ENCODE measurements at places on chromosomes 13 and 19. TPM values are rescaled to one million over a fixed set of nuclear protein-coding genes. Genes with fewer than 3 reads are reported as not detected.

The C2CD4C gene
- not detected for total RNA-seq

The NOVA2 gene
- not detected for total RNA-seq

The ANGPTL8 gene
- not detected for total RNA-seq

The THSD8 gene
- total RNA-seq: not detected

The APOC1 gene
- total RNA-seq: 2.8 TPM

The ARHGAP45 gene
- 1.5 TPM for total RNA-seq

The CYP2F1 gene
- not detected for total RNA-seq

The RASAL3 gene
- not detected for total RNA-seq

The HSD11B1L gene
- 7.9 TPM for total RNA-seq

The EFNB2 gene
- total RNA-seq: 29.5 TPM

The SMIM17 gene
- not detected for total RNA-seq

The ZNF865 gene
- total RNA-seq: 1.4 TPM

The IGFL3 gene
- not detected for total RNA-seq

The KLK12 gene
- not detected for total RNA-seq

The BRME1 gene
- total RNA-seq: 1.00 TPM

The PALM3 gene
- total RNA-seq: not detected

The OR4F17 gene
- total RNA-seq: not detected

The ZNF99 gene
- not detected for total RNA-seq

The TRAPPC6A gene
- total RNA-seq: 16.7 TPM

The KDELR1 gene
- 54.6 TPM for total RNA-seq

The PCP2 gene
- total RNA-seq: not detected

The GIPR gene
- total RNA-seq: not detected

The RETN gene
- total RNA-seq: not detected

The ACER1 gene
- not detected for total RNA-seq

The CYP4F11 gene
- not detected for total RNA-seq

The RBM42 gene
- 60.6 TPM for total RNA-seq

The ICAM4 gene
- 0.36 TPM for total RNA-seq

The KRTDAP gene
- not detected for total RNA-seq

The HPN gene
- 0.73 TPM for total RNA-seq

The KIRREL2 gene
- total RNA-seq: 0.33 TPM

The ZNF506 gene
- 11.0 TPM for total RNA-seq

The TMEM86B gene
- total RNA-seq: 1.4 TPM

The CARM1 gene
- 38.9 TPM for total RNA-seq

The LIPE gene
- total RNA-seq: 14.0 TPM

The BEST2 gene
- total RNA-seq: not detected

The GPR12 gene
- total RNA-seq: not detected

The CGB3 gene
- not detected for total RNA-seq

The ZNF284 gene
- total RNA-seq: 5.1 TPM

The FBXO27 gene
- 5.8 TPM for total RNA-seq

The ZNF846 gene
- total RNA-seq: 3.3 TPM

The MAP1S gene
- total RNA-seq: 24.8 TPM

The KIR2DL3 gene
- not detected for total RNA-seq

The ELANE gene
- not detected for total RNA-seq

The CASP14 gene
- total RNA-seq: not detected

The PABPC3 gene
- total RNA-seq: not detected

Data from melanocyte of skin (primary cell).